ENCODE measurements at places on chromosomes 6 and 20. TPM values are rescaled to one million over a fixed set of nuclear protein-coding genes. Genes with fewer than 3 reads are reported as not detected.

Gene CTAGE9
- not detected for total RNA-seq

Gene NRSN1
- total RNA-seq = not detected

Gene MYO6
- total RNA-seq = 7.3 TPM

Gene GLP1R
- not detected for total RNA-seq

Gene SLC17A2
- not detected for total RNA-seq

Gene ENPP3
- total RNA-seq = not detected

Gene BEND6
- 1.4 TPM for total RNA-seq

Gene FERMT1
- total RNA-seq = 17.4 TPM

Gene OLIG3
- not detected for total RNA-seq
